ENCODE measurements at places on chromosomes 1 and 21.

DNA sequence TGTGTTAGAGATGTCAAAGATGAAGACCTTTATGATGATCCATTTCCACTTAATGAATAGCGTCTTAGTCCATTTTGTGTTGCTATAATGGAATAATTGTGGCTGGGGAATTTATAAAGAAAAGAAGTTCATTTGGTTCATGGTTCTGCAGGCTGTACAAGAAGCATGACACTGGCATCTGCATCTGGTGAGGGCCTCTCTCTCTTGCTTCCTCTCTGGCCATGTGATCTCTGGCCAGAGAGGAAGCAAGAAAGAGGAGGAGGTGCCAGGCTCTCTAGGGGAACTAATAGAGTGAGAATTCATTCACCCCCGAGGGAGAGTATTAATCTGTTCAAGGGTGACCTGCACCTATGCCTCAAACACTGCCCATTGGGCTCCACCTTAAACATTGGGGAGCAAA lies 242.8 kb downstream of the DISC1 start:
- DNase-seq = no peak

GRCh38 chr1:179794669-179795068 lies 51.6 kb downstream of the FAM163A start:
- no peak for DNase-seq

GRCh38 chr1:116352349-116352813 lies 20.7 kb upstream of the ATP1A1 start:
- no peak for DNase-seq

DNA sequence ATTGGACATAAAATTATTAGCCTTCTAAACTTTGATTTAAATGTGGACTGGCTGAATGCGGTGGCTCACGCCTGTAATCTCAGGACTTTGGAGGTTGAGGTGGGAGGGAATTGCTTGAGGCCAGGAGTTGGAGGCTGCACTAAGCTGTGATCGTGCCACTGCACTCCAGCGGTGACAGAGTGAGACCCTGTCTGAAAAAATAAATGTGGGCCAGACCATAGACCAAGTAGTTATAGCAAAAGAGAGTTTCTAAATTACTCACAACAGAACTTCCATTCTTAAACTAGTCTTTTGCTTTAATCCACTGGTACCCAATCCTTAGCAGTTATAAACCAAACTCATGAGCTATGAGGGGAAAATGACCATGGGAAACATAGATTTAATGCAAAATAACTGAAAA lies 35.2 kb downstream of the RAP1A start:
- DNase-seq = no peak

DNA sequence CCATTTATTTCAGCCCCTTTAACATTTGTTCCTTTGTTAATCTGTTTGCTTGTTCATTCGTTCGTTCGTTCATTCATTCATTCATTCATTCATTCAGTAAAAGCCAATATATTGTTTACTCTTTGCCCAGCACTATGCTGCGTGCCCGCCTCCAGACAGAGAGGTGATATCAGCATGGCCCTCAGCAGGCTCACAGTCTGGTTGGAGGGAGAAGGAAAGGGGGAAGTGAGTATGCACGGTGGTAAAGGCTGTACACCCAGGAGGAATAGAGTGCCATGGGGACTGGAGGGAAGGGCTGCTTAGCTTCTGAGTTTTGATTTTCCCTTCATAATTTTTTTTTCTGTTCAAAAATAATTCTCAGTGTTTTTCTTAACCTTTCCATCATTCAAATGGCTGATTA lies 144.7 kb downstream of the NOS1AP start:
- DNase-seq = no peak

GRCh38 chr1:220410611-220411010 lies 117.3 kb upstream of the MARK1 start:
- DNase-seq = no peak

- DNase-seq = no peak
Measured at GRCh38 chr1:115166531-115167091, 77.3 kb upstream of the TSPAN2 start.

DNA sequence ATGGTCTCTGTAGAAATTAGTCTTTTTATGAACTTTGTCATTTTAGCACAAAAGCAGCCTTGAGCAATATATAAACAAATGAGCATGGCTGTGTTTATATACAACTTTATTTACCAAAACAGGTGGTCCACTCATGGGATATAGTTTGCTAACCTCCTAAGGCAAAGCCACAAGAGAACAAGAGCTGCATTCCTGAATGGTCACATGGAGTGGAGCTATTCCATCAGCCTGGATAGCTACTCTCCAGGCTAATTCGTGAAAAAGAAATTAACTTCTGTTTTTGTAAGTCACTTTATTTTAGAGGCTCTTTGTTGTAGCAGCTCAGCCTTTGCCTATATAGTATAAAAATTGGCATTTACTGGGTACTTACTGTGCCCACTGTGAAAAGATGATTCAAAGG lies 163.3 kb upstream of the FAM78B start:
- DNase-seq = no peak
